ENCODE measurements at places on chromosomes 5 and 9.
A peak's percentile ranks its signal among the peaks of the same experiment; 100 is the strongest.

GRCh38 chr5:90131383-90132133 is 278.0 kb downstream of the CETN3 start:
- no peaks in the 10 kb centered on the region for H3K36me3 ChIP-seq
- H3K27ac ChIP-seq: no peak overlapping the region
- no peaks in the 10 kb centered on the region for H3K27me3 ChIP-seq
- no peak for DNase-seq

DNA sequence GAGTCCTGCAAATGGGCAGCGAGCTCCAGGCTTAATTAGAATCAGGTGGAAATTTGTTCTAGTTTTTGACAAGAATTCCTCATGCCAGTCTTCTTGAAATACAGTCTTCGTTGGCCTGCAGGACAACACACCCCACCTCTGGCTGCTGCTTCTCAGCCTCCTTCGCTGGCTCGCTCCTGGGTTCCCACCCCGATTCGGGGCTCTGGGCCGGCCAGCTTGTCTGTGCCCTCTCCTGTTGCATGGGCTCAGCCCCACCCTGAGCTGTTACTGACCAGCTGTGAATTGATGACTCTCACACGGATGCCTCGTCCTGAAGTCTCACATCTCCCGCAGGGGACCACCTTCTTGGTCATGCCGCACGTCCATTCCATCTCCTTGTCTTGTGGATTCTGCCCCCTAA is 21.0 kb downstream of the PSD2 start:
- no peak overlapping the region for H3K27ac ChIP-seq
- no peaks in the 10 kb centered on the region for H3K4me1 ChIP-seq
- H3K36me3 ChIP-seq: peaks cover 3% of the 10 kb centered on the region
- H3K4me3 ChIP-seq: no peak overlapping the region
- DNase-seq: no peak

- no peak for DNase-seq
- H3K4me1 ChIP-seq: peaks cover 6% of the 10 kb centered on the region
- no peak overlapping the region for H3K4me3 ChIP-seq
- no peak overlapping the region for H3K27ac ChIP-seq
- H3K27me3 ChIP-seq: peaks cover 15% of the 10 kb centered on the region
These were observed 3.3 kb downstream of the OLFML2A start for GRCh38 chr9:124780060-124780756.

GRCh38 chr9:119761812-119762211 is 392.6 kb upstream of the BRINP1 start:
- H3K36me3 ChIP-seq: no peaks in the 10 kb centered on the region
- H3K27me3 ChIP-seq: no peaks in the 10 kb centered on the region
- no peak for DNase-seq
- no peak overlapping the region for H3K27ac ChIP-seq
- H3K4me3 ChIP-seq: no peak overlapping the region

DNA sequence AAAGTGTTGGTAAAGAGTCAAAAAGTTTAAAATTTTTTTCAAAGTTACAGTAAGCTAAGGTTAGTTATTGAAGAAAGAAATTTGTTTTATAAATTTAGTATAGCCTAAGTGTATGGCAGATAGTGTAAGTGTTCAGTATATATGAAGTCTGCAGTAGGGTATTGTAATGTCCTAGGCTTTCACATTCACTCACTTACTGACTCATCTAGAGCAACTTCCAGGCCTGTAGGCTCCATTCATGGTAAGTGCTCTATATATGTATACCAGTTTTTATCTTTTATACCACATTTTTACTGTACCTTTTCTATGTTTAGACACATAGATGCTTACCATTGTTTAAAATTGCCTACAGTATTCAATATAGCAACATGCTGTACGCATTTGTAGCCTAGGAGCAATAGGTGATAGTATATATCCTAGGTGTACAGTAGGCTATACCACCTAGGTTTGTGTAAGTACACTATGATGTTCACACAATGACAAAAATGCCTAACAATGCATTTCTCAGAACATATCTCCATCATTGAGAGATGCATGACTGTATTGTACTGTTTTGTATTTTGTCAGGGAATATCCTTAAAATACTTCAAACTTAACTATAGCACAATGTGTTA is 38.5 kb downstream of the CYSTM1 start:
- H3K4me1 ChIP-seq: peaks cover 8% of the 10 kb centered on the region
- no peaks in the 10 kb centered on the region for H3K27me3 ChIP-seq
- no peak for DNase-seq
- H3K4me3 ChIP-seq: no peak overlapping the region
- H3K36me3 ChIP-seq: no peaks in the 10 kb centered on the region

DNA sequence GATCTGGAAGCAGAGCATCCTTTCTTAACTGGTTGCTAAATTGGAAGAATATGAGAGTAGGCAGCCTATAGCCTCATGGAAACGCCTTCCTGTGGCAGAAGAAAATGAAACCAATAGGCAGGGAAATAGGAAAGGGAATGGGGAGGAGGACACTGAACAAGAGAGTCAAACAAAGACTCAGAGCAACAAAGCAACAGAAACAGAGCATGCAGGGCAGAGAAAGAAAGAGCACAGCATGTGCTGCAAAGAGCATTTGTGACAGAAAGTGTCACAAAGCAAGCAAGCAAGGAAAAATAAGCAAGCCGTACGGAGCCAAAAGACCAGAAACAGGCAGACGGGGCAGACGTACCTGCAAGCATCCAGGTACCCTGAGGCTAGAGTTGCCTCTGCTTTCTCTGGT is 123.1 kb downstream of the RAPGEF6 start:
- peaks cover 21% of the 10 kb centered on the region for H3K36me3 ChIP-seq
- DNase-seq: no peak

GRCh38 chr5:112711436-112711835 is 26.2 kb upstream of the APC start:
- no peak overlapping the region for H3K4me3 ChIP-seq
- peaks cover 49% of the 10 kb centered on the region for H3K4me1 ChIP-seq
- H3K27me3 ChIP-seq: no peaks in the 10 kb centered on the region
- peaks cover 22% of the 10 kb centered on the region for H3K36me3 ChIP-seq

- no peak overlapping the region for H3K4me3 ChIP-seq
- H3K27ac ChIP-seq: no peak overlapping the region
- DNase-seq: no peak
- H3K27me3 ChIP-seq: peaks cover 64% of the 10 kb centered on the region
- H3K4me1 ChIP-seq: no peaks in the 10 kb centered on the region
These were observed 45.2 kb downstream of the UBE2QL1 start for GRCh38 chr5:6493681-6494454.

GRCh38 chr9:81112627-81113452 is 576.5 kb downstream of the TLE1 start:
- H3K36me3 ChIP-seq: no peaks in the 10 kb centered on the region
- no peak overlapping the region for H3K4me3 ChIP-seq
- no peak overlapping the region for H3K27ac ChIP-seq
- DNase-seq: no peak

- no peaks in the 10 kb centered on the region for H3K36me3 ChIP-seq
- no peak overlapping the region for H3K4me3 ChIP-seq
- no peaks in the 10 kb centered on the region for H3K4me1 ChIP-seq
- no peak for DNase-seq
- H3K27ac ChIP-seq: no peak overlapping the region
- H3K27me3 ChIP-seq: peaks cover 29% of the 10 kb centered on the region
These were observed 51.2 kb upstream of the ADRA1B start for GRCh38 chr5:159864885-159865691.

- H3K36me3 ChIP-seq: peaks cover 3% of the 10 kb centered on the region
- H3K4me1 ChIP-seq: no peaks in the 10 kb centered on the region
- no peak overlapping the region for H3K4me3 ChIP-seq
These were observed 395.2 kb upstream of the KIF2A start for GRCh38 chr5:61910771-61911170.

- peaks cover 14% of the 10 kb centered on the region for H3K4me1 ChIP-seq
- H3K27me3 ChIP-seq: no peaks in the 10 kb centered on the region
- no peak overlapping the region for H3K4me3 ChIP-seq
- H3K27ac ChIP-seq: no peak overlapping the region
- DNase-seq: no peak
These were observed 18.8 kb downstream of the ZBTB5 start for GRCh38 chr9:37446401-37446800.

- peaks cover 59% of the 10 kb centered on the region for H3K36me3 ChIP-seq
- no peaks in the 10 kb centered on the region for H3K27me3 ChIP-seq
- peak overlapping the region; percentile 76 for H3K27ac ChIP-seq
- no peak for DNase-seq
- peaks cover 5% of the 10 kb centered on the region for H3K4me1 ChIP-seq
These were observed 2.7 kb upstream of the PCBD2 start for GRCh38 chr5:134902071-134902801.

GRCh38 chr9:115118879-115119218 is 892 bp upstream of the TNC start:
- no peak overlapping the region for H3K27ac ChIP-seq
- H3K27me3 ChIP-seq: peaks cover 61% of the 10 kb centered on the region
- no peaks in the 10 kb centered on the region for H3K36me3 ChIP-seq
- DNase-seq: no peak
- H3K4me1 ChIP-seq: no peaks in the 10 kb centered on the region

- DNase-seq: no peak
- H3K36me3 ChIP-seq: no peaks in the 10 kb centered on the region
- peaks cover 18% of the 10 kb centered on the region for H3K27me3 ChIP-seq
These were observed 159.9 kb downstream of the NTRK2 start for GRCh38 chr9:84829471-84829870.

Data from effector memory CD8-positive, alpha-beta T cell (primary cell).